Fibroblast of skin of right quadriceps (primary cell): ENCODE measurements at places on chromosomes 11 and 22.
A peak's percentile ranks its signal among the peaks of the same experiment; 100 is the strongest.

DNA sequence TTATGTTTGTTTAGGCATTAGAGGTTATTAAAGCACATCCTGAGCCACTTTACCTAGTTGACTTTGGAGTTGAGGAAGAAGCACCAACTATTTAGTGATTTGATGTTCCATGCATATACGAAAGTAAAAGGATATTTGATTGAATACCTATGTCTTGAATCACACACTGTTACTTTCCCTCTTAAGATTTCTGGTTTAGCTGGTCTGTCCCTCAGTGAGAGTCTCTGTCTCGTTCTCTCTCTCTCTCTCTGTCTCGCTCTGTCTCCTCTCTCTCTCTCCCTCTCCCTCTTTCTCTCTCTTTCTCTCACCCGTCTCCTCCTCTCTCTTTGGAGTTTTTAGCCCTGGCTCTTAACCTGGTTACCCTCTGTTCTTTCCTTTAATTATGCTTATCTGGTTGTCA lies 11.0 kb downstream of the CTNND1 start:
- DNase-seq, result no peak

GRCh38 chr11:96779030-96779429 lies 389.2 kb downstream of the JRKL start:
- no peak for DNase-seq

DNA sequence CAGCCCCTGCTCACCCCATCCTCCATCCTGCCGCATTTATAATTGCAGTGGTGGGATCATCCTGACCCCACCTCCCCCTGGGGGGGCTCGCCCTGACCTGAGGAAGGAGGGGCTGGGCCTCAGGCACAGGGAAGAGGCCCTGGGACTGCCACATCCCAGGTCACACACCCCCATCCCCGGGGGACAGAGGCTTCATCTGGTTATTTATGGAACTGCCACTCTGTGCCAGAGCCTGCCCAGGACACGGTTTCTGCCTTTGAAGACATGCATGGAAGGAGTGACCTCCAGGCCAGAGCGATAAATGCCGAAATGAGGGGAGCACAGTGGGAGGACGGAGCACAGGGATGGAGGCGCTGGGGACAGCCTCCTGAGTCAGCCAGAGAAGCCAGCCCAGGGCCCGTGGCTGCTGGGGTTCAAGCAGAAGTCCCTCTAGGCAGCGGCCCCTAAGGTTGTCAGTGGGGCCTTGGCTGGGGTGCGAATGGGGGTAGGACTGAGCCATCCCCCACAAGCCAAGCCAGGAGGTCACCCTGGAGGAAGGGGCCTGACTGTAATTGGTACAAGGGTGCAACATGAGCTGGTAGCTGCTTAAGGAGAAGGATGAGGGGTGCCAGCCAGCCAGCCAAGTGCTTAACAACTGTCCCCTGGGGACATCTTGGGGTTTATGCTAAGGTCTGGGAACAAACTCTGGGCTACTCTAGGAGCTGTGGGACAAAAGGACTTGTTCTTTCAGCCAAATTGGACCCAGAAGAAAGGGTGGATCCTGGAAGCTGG lies 51.4 kb upstream of the SHISAL1 start:
- no peak for DNase-seq

GRCh38 chr11:104771763-104772162 lies 126.5 kb downstream of the CASP12 start:
- DNase-seq, result no peak

- no peak for DNase-seq
Measured at GRCh38 chr22:41779929-41780505, 20.5 kb upstream of the CCDC134 start.

DNA sequence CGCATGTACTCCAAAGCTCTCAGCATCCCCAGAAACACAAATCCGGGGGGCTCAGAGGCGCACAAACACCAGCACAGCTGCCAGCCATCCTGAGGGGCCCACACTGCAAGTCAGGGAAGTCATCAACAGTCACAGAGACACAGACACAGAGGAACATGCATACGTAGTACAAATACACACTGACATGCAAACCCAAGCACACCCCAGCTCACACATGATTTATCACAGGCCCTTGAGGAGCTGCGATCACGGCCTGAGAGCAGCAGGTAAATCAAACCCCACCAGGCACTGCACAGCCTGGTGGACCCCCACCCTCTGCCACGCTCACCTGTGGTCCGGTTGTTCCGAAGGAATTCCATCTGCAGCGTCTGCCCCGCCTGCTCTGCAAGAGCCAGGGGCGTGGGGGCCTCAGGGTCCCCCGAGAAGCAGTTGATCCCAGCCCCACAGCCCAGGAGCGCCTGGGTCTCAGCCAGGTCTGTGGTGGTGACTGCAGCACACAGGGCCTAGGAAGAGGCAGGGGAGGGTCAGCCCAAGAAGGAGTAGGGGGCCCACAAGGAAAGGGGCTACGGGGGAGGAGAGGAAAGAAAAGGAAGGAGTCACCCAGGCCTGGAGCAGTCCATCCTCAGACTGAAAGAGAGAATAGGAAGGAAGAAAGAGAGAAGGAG lies 28.5 kb upstream of the PDE2A start:
- no peak for DNase-seq

DNA sequence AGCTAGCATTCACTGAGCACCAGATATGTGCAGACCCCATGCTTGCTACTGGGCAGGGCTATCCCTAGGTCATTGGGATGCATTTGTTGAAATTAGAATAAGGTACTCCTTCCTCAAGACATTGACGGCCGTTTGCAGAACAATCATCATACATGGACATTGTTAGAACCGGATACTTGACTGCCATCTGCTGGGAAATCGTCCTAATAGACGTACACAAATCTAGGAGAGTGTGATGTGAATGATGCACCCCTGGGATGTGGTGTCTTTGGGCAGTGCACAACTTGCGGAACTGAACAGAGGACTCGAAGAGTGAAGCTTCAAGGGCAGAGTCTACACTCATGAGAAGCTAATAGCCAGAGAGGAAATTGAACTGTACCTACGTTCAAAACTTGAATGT lies 35.9 kb downstream of the MYO18B start:
- peak; percentile 22 for DNase-seq

GRCh38 chr11:96647621-96648020 lies 257.8 kb downstream of the JRKL start:
- DNase-seq, result no peak

DNA sequence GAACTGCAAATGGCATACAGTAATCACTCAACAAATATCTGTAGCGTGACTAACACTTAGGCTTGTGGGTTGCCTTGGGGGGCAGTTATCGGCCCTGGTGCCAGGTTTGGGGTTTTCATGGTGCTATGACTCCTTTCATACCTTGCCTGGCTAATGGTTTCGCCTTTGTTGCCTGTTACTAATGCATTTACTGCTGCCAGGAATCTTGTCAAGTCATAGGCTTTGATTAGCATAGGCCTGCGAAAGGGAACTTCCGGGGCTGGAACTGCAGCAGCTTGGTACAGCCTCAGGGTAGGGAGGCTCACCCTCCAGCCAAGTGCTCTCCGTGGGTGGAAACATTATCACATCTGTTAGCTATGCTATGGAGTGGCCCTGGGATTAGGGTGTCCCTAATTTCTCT lies 13.2 kb downstream of the SLC25A18 start:
- peak; percentile 85 for DNase-seq

GRCh38 chr11:94727819-94728218 lies 40.3 kb upstream of the AMOTL1 start:
- no peak for DNase-seq

GRCh38 chr22:29065468-29066190 lies 4.0 kb upstream of the C22orf31 start:
- DNase-seq, result no peak

GRCh38 chr11:59756558-59756840 lies 1.3 kb downstream of the STX3 start:
- peak; percentile 3 for DNase-seq

- DNase-seq, result no peak
Measured at GRCh38 chr11:121512468-121513465, 60.0 kb upstream of the SORL1-AS1 start.

GRCh38 chr11:86588566-86589090 lies 83.8 kb downstream of the ME3 start:
- DNase-seq, result no peak

DNA sequence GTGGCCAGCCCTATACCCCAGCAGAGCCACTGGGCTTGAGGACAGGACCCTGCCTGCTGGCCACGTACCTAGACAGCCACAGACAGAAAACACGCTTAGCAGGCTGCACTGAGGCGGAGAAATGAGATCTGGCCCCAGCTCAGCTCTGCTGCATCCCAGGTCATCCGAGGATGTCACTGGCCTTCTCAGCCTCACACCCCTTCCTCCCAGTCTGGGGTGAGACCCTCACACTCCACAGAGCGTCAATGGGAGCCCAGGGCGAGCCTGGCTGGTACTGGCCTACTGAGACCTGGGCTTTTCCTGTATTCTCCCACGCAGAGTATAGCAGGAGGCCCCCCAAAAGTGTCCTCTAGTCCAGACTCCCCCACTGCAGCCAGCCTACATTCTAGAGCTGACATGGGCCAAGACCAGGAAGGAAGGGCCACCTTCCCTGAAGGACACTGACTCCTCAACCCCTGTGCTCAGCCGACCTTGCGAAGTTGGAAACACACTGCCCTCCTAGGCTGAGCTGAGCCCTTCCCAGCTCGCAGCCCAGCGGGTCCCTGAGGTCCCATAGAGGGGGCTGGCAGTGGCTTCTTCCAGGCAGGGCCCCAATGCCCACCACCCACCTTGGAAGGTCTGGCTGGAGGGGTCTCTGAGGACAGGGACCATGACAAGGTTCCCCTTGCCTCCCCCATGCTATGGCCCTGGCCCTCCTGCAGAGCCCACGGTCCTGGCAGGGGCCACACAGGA lies 65.9 kb upstream of the LINC01488 start:
- no peak for DNase-seq

GRCh38 chr11:94673951-94674491 lies 94.1 kb upstream of the AMOTL1 start:
- DNase-seq, result no peak
